ENCODE measurements at places on chromosomes 16 and 17.

GRCh38 chr17:74848656-74849399 is 10.9 kb downstream of the GRIN2C start:
- no peak for DNase-seq

GRCh38 chr16:72569677-72570076 is 397.7 kb upstream of the PMFBP1 start:
- DNase-seq, result no peak

- peak; percentile 43 for DNase-seq
Observed at GRCh38 chr16:82061861-82062525, 26.9 kb downstream of the HSD17B2 start.

DNA sequence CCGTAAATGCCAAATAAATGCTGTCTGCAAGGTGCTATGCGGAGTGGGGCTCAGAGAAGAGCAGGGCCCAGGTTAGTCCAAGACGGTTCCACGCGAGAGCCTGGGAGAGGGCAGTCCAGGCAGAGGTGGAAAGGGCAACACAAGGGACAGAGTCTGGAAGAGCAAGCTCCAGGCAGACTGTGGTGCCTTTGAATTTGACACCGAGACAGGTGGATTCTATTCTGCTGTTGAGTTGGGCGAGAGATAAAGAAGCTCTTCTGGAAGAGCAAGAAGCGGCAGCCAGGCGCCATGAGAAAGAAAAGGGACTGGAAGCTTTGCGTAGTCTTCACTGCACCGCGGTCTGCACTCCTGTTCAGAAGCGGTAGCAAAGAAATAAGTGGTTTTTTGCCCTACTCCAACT is 55.6 kb downstream of the CYTH1 start:
- no peak for DNase-seq

GRCh38 chr17:39461926-39462569 is 762 bp downstream of the CDK12 start:
- DNase-seq, result no peak

DNA sequence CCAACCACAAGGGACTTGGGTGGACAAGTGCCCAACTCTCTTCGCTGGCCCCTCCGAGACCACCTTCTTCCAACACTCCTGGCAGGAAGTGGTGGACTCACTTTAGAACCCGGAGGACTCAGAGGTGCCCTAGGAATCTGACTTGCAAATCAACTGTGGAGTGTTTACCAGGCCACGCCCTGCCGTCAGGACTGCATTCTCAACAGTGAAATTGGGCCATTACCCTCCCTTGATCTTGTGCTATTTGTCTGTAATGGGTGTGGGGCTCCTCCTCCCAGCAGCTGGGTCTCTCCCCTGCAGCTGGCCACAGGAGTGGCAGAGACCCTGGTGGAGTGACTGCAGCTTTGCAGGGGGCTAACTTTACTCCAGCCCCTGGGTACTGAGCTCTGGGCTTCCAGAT is 212.2 kb upstream of the RPL38 start:
- DNase-seq, result no peak

- no peak for DNase-seq
Observed at GRCh38 chr16:56734429-56734828, 4.5 kb downstream of the NUP93 start.

- peak; percentile 93 for DNase-seq
Observed at GRCh38 chr17:36629252-36629847, 28.0 kb downstream of the MRM1 start.

DNA sequence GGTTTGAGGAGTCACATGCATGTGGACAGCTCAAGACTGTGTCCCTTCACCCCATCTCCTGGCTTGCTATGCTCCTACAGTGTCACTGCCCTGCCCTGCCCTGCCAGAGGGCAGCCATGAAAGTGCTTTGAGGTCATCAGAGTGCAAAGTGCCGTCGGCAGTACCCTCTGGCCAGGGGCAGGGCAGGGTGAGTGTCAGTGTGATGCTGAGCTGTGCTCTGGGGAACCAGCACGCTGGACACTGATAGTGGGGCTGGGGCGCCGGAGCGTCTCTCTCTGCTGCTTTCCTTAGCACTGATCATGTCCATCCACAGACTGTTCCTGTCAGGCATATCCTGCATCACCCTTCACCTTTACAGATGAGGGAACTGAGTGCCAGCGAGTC is 1.6 kb upstream of the SPATA32 start:
- DNase-seq, result no peak

DNA sequence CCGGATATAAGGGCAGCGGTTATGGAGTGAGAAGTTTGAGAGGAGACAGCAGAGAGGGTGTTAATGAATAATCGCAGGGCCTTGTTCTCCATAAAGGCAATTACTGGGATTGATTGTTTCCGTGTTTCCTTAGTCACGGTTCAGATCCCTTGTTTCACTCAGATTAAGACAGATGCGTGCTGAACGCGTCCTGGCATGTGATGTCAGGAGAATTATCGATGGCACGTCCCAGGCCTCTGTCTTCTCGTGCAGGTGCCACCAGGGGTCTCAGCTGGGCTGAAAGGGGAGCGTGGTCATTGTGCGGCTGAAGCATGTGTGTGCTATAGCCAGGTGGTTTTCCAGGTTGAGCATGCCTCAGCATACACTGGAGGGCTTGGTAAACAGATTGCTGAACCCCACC is 142.4 kb upstream of the NOL11 start:
- DNase-seq, result peak; percentile 74

GRCh38 chr16:27110524-27110896 is 43.8 kb downstream of the C16orf82 start:
- no peak for DNase-seq

- DNase-seq, result peak; percentile 68
Observed at GRCh38 chr17:17641621-17642409, 39.4 kb upstream of the RAI1 start.

DNA sequence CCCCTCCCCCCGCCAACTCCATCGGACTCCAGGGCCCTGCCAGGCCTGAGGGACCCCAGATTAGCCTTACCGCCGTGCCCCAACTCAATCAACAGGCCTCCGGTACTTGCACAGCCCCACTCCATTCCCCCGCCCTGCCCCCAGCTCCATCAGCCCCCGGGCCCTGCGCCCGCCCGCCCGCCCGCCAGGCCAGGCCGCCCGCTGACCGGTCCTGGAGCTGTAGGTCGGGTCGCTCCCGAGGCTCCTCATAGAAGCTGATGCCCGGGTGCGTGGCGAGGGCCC is 308 bp downstream of the GTF3C1 start:
- DNase-seq, result no peak

DNA sequence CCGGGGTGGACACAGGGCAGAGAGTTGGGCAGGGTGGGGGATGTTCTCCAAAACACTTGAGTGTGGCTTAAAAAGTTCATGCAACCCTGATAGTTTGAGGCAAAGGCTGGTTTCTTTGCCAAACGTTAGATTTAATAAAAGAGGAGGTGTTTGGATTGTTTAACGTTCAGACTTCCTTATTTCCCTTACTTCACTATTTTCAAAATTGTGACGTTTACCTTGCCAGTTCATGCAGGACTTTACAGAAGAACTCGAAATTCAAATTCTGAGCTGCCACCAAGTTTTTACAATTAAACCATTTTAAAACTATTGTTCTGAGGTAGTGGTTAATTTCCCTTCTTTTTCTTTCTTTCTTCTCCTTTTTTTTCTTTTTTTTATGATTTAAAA is 5.5 kb downstream of the SEC14L1 start:
- DNase-seq, result no peak

- DNase-seq, result no peak
Observed at GRCh38 chr16:88069397-88070168, 118.3 kb downstream of the BANP start.

GRCh38 chr17:7644775-7645174 is 6.0 kb upstream of the ATP1B2 start:
- no peak for DNase-seq

GRCh38 chr17:61467416-61468262 is 15.4 kb downstream of the TBX4 start:
- DNase-seq, result no peak

GRCh38 chr16:76963614-76964315 is 227.2 kb upstream of the MON1B start:
- DNase-seq, result no peak

- no peak for DNase-seq
Observed at GRCh38 chr16:4676831-4677230, 16.5 kb upstream of the NUDT16L1 start.

DNA sequence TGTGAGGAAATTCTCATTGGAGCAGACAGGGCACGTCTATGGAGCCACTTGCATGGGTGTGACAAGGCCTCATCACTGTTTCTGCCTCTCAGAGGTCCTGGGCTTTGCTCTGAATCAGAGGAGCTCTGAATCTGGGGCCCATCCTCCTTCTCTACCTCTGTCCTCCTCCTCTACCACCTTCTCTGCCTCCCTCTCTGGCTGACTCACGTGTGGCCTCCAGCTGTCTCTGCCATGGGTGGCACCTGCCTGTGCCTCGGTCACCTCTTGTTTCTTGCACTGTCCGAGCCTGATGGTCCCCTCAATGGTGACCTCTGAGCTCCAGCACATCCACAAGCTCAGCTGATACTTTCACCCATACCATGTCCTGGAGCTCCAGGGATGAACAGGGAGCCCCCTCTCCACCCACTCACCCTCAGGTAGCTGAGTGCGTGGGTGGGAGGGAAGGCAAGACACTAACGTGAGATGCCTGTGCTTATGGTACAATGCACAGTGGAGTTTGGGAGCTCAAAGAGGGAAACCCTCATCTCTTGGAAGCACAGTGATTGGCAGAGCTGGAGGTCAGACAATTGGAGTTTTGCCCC is 116.4 kb upstream of the CRHR1 start:
- DNase-seq, result no peak

- DNase-seq, result peak; percentile 35
Observed at GRCh38 chr16:3364774-3365427, 9.2 kb downstream of the OR2C1 start.

- DNase-seq, result no peak
Observed at GRCh38 chr16:77220427-77220826, 21.2 kb downstream of the SYCE1L start.

GRCh38 chr16:19005561-19006445 is 22.1 kb downstream of the TMC7 start:
- DNase-seq, result no peak
